ENCODE measurements at places on chromosomes 6 and 20.

DNA sequence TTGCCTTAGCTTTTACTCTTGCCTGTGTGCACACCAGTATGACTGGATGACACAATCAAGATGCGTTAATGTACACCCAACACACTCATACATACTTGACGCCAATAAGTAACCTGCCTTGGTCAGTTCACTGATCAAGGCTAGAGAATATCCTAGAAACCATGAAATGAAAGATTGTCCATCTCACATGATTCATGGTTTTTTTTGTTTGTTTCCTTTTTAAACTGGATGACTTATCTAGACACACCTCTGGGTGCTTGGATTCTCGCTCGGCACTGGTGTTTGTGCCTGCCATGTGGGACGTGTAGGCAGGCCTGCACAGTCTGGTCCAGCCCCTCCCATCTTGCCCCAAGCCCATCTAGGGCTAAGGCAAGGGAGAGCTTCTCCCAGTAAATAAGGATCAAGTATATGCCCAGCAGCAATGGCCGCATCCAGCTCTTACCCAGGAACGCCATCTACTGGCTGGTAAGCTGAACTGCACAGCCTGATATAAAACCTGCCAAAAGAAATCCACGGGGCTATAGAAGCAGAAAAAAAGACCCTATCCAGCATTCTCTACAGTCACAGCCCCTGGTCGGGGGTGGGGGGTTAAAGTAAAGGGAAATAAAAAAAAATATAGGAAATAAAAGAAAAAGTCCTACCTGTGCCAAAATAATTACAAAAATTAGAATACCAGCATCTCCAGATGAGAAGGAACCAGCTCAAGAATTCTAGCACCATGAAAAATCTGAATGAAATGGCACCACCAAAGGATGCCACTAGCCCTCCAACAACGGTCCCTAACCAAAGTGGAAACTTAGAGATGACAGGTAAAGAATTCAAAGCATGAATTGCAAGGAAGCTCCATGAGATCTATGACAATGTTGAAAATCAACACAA, 73.3 kb downstream of the OTOR start:
- peak; percentile 44 for DNase-seq

DNA sequence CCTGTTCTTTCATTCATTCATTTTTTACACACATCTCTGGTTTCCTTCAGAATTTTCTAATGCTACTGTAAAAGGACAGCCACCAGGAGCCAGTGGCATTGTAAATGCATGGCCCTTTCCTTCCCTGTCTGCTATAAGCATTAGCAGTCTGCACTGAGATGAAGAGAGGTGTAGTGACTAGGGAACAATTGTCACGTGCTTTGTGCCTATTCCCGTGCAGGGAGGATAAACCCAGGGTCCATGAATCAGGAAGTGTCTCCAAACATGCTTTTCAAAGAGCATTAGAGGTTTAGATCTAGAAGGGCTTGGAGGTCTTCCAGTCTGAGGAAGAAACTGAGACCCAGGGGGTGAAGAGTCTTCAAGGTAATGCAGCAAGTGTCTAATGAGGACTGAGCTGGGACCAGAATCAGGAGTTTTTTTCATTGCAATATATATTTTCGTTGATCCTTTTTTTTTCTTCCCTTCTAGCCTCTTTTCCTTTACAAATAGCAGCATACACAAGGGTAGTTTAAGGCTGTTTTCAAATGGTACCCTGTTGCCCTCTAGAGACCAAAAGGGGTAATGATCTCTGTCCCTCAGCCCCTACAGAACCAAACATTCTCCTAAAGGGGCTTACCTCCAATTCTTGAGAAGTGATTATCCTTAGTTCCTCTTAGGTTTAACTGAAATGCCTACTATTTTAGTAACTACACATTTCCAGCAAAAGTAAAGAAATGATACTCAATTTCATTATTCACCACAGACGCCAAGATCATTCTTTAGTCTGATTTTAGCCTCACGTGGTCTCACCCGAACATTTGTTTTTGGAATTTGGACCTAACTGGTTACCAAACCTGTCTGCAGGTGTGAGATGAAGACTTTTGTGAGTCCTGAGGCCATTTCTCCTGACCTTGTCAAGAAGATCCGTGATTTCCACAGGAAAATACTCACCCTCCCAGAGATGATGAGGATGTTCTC, 6.6 kb downstream of the TRIM15 start:
- peak; percentile 52 for DNase-seq

- DNase-seq: peak; percentile 89
Measured at GRCh38 chr20:50029697-50030461, 47.1 kb downstream of the SNAI1 start.

GRCh38 chr6:149863698-149864577, at the start of gene LRP11:
Gene LRP11 (minus strand): TSS chr6:149864359. CDS start chr6:149864020, 339 bp downstream.
- DNase-seq: no peak

DNA sequence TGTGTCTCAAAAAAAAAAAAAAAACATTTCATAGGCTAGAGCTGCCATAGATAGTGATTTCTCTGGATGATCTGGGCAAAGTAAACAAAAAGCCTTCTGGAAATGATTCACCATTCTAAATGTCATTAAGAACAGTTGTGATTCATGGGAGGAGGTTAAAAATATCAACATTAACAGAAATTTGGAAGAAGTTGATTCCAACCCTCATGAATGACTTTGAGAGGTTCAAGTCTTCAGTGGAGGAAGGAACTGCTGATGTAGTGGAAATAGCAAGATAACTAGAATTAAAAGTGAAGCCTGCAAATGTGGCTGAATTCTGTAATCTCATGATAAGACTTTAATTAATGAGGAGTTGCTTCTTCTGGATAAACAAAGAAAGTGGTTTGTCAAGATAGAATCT, 26.8 kb upstream of the MMP24 start:
- peak; percentile 18 for DNase-seq

- no peak for DNase-seq
Measured at GRCh38 chr6:31797588-31797987, 2.0 kb upstream of the VARS1 start.

DNA sequence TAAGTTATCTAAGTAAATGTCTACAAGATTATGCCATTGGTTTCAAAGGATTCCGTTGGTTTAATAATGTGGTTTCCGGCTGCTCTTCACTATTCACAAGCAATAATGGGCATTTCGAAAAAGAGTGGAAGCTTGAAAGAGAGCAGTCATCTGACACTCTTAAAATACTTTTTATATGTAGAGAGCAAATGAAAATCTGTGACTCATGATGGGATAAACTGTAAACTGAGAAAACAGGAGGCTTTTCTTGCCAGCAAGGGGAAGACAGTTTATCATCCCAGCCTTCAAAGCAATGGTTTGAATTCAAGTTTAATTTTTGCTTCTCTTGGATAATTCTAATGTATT, 145.7 kb downstream of the KHDC1L start:
- DNase-seq: no peak

DNA sequence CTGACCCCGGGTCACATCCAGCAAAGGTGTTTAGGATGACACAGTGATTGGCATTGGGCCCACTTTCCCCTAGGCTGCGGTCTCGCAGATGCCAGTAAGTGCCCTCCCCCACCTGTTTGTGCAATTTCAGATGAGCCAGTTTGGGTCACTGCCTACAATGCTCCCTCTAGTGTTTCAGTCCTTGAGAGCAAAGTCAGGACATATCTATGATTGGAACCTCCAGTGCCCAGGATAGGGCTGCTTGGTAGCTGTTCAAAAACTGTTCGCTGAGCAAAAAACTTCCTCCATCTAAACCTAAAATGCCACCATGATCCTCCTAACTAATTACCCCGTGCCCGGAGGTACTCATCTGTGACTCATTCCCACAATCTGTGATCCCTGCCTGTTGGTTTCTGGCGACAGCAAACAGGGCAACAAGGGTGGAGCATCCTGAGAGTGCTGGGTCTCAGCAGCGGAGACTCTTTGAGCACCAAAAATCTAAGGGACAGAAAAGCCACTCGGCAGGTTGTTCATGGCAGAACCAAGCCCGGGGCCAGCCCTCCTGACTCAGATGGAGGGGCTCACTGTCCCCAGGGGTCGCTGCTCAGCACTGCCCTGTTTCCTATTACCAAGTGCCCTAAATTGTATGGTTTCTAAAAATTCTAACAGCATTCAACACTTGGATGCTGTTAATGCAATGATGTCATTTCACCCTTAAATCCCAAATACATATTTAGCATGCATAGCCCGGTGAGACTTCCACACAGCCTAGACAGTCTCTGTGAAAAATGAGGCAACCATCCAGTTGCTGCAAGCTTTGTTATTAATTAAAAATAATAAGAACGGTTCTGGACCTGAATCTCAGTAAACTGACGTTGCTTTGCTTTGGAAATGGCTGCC, 5.0 kb downstream of the VSX1 start:
- DNase-seq: no peak

- no peak for DNase-seq
Measured at GRCh38 chr6:1798303-1798964, 188.7 kb downstream of the FOXC1 start.

- DNase-seq: no peak
Measured at GRCh38 chr20:1930165-1930564, 35.0 kb downstream of the SIRPA start.

DNA sequence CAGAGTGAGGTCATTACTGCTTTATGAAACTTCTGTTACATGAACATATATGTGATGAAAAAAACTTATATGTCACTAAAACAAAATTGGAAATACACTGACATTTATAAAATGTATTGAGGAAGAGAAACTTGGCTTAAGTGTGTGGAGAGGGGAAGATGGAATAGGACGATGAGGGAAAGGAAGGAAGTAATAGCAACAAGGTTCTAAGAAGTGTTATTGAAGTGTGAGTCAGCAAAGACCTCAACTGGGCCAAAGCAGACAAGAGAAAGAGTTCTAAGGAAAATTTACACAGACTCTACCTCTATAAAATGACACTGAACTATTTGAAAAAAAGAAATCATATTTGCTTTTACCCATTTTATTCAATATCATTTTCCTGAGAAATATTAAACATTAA, 38.3 kb downstream of the SNX3 start:
- DNase-seq: peak; percentile 9

DNA sequence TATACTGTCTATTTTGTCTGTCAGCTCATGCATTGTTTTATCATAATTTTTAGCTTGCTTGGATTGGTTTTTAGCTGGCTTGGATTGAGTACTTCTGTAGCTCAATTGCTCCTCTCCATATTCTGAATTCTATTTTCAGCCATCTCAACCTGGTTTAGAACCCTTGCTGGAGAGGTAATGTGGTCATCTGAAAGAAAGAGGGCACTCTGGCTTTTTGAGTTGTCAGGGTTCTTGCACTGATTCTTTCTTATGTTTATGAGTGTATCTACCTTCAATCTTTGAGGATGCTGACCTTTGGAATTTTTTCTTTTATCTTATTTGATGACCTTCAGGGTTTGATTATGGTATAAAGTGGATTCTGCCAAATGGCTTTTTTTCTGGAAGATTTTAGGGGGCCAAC, 632.7 kb upstream of the ID4 start:
- DNase-seq: no peak

DNA sequence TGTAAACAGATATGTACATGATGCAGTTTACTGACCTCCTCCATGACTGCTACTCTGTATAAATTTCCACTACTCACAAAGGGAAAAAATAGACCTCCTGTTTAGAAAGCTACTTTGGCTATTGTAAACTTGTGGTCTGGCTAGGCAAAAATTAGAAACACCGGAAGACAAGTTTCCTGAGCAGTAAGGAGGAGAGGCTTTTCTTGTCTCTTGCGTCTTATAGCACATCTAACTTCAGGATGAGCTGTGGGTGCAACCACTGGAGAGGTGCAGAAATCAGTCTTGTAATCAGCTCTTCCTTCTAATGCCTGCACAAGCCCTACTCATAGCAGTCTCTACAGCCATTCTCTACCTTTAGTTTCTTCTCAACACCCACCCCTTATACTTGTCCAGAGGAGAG, 296.5 kb upstream of the SLC35B3 start:
- DNase-seq: no peak

DNA sequence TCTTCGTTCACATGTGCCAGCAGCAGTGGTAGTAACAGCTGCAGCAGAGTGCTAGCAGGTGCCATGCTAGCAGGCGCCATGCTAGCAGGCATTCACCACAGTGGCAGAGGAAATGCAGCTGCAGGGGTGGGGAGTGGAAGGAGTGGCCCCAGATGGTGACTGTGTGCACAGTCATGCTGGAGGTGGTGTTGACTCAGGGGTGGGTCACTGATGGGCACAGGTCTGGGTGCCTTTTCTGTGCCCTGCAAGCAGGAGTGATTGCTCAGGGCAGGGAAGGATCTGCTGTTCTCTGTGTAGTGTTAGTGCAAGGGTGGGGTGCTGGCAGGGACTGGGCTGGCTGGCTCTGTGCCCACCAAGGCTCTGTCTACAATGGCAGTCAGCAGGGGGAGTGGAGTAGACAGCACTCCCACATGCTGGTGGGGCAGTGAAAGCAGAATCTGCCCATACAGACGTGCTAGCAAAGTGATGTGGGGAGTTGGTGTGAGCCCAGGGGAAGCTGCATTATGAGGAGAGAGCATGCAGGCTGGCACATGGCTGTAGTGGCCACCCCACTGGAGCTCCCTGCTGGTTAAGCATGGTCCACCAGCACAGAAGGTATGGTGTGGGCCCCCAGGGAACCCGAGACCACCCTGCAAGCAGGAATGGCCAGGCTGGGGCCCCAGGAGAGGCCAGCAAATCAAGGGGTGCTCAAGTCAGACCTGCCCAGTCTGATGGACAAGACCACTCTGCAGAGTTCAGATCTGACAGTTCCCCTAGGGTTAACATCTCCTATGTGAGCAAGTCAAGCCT, 11.4 kb upstream of the TSPYL4 start:
- DNase-seq: no peak

- no peak for DNase-seq
Measured at GRCh38 chr6:53411451-53411850, 62.7 kb upstream of the ELOVL5 start.

DNA sequence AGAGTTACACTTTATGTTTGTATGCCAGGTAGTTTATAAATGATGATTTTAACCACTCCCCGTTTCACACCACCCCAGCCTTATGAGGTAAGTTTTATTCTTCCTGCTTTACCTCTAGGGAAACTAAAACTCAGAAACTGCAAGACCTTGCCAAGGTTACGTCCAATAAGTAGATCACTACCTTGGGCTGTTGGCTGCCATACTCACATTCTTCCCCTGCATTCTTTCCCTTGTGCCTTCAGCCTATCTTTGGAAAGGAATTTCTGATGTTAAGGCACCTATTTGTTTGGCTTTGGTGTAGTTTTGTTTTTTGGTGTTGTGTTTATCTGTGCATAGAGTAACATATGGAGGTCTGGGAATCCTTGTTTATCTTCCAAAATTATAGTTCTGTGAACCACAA, 122.1 kb downstream of the UST start:
- no peak for DNase-seq

DNA sequence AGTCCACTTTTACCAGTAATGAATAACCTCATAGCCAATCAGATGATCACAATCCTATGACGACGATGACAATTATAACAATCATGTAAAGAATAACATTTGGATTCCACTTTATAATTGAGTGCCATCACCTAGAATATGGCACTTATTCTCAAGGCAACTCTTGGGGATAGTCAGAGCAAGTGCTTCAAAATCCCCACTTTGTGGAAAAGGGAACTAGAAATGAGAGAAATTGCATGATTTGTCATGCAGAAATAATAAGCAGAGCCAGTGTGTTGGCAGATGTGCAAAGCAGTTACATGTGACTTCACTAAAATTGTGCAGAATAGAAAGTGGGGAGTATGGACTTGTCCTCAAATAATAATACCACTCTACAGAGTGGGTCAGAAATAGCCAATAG, 41.3 kb downstream of the FRK start:
- DNase-seq: no peak

- DNase-seq: no peak
Measured at GRCh38 chr6:36875250-36875633, 639 bp upstream of the PPIL1 start.

- DNase-seq: no peak
Measured at GRCh38 chr6:41470029-41470330, 76.2 kb upstream of the FOXP4 start.
